ENCODE measurements at places on chromosomes 5 and 9.

DNA sequence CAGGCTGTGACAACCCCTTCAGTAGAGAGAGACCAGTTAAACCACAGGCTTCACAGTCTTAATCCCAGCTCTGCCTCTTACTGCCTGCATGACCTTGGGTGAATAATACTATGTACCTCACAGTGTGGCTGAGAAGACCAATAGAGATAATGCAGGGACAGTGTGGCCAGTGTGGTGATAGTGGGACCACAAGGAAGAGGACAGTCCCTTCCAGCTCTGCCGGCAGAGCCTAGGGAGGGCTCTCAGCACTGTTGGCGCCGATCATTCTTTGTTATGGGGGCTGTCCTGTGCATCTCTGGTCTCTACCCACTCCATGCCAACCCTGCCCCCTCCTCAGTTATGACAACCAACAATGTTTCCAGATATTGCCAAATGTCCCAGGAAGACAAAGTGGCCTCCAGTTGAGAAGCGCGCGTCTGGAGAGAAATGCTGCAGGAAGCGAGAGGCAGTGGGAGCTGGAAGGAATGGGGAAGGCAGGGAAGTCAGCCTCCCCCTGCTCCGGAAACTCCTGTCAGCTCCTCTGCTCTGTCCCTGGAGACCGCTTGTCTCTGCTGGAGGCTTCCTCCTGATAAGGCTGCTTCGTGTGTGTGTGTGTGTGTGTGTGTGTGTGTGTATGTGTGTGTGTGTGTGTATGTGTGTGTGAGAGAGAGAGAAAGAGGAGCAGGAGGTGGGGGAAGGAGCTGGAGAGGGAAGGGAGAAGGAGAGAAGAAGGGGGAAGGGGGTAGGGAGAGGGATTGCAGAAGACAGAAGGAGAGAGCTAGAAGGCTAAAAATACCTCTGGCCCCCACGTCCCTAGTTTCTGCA lies 31.8 kb upstream of the FABP6 start:
- DNase-seq = no peak

- DNase-seq = no peak
These were observed 142.5 kb downstream of the ACER2 start for GRCh38 chr9:19551124-19551929.

GRCh38 chr9:116592970-116593369 lies 94.1 kb upstream of the TRIM32 start:
- DNase-seq = no peak

GRCh38 chr9:22454016-22454415 lies 7.4 kb downstream of the DMRTA1 start:
- no peak for DNase-seq

GRCh38 chr5:33649549-33650482 lies 209.1 kb downstream of the TARS1 start:
- no peak for DNase-seq

DNA sequence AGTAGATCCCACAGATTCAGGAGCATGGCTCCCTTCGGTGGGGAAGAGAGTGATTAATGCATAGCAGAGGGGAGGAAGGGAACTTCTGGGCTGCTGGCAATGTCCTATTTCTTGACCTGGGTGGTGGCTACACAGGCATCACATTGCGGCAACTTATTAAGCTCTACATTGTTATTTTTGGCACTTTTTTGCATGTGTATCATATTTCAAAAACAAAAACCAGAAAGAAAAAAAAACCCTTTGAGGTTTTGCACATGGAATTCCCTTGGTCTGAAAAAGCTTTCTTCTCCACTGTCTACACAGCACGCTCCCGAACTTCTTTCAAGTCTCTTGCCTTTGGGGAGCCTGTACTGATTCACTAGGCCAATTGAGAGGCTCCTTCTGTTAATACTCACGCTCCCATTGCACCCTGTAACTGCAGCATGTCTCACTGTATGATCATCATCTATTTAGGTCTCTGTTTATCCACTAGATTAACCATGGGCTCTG lies 25.1 kb downstream of the CEMIP2 start:
- DNase-seq = no peak

DNA sequence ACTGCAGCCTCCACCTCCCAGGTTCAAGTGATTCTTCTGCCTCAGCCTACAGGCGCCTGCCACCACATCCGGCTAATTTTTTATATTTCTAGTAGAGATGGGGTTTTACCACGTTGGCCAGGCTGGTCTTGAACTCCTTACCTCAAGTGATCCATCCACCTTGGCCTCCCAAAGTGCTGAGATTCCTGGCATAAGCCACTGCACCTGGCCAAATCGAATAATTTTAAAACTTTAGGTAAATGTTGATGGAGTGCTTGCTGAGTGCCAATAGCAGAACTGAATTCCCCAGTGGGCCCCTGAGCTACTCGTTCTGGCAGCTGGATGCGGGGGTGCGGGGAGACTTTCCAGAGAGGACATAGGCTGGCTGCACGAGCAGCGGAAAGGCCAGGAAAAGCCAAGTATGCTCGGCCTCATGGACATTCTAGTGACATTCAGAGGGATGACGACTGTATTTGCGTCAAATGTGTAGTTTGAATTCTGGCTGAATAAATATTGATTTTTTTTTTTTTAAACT lies 16.8 kb downstream of the TRAF2 start:
- no peak for DNase-seq

GRCh38 chr5:115599502-115599901 lies 2.8 kb downstream of the TICAM2 start:
- no peak for DNase-seq

GRCh38 chr5:103973669-103974068 lies 411.1 kb upstream of the NUDT12 start:
- no peak for DNase-seq

DNA sequence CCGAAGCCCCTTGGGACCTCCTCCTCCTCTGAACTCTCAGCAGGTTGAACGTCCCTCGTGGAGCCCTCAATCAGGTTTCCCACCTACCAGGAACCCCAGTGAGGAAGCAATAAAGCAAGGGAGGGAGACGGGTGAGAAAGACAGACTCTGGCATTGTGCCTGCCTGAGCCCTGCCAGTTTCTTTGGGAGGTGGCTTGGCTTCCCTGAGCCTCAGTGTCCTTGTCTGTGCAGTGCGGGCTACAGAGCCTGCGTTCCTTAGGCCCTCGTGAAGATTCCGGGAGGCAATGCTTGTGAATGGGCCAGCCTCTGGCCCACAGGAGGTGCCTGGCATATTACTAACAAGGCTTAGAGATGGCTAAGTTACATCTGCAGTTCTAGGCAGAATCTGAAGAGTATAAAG lies 11.9 kb downstream of the GTF3C5 start:
- no peak for DNase-seq

Data from stimulated activated CD4-positive, alpha-beta T cell treated with anti-CD3 and anti-CD28 coated beads, Interleukin-1b, Interleukin-23, amount 100 ng/mL, for 1 hour (primary cell).